Ammon's horn (tissue), 1 donor: ENCODE measurements at places on chromosomes 1 and 21.

DNA sequence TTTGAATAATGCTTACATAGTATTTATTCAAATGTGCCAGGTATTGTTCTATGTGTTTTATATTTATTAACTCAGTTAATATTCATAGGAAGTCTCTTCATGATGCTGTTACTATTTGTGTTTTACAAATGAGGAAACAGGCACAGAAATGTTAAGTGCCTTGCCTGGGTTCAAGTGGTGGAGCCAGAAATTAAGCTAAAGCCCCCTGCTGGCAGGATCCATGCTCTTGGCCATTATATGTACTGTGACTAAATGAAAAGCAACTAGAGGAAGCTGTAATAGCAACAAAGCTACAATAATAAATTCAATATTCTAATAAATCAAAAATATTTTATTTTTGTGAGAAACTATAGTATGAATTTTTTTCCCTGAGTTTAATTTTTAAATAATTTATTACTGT is 30.0 kb downstream of the IARS2 start:
- no peak for DNase-seq

DNA sequence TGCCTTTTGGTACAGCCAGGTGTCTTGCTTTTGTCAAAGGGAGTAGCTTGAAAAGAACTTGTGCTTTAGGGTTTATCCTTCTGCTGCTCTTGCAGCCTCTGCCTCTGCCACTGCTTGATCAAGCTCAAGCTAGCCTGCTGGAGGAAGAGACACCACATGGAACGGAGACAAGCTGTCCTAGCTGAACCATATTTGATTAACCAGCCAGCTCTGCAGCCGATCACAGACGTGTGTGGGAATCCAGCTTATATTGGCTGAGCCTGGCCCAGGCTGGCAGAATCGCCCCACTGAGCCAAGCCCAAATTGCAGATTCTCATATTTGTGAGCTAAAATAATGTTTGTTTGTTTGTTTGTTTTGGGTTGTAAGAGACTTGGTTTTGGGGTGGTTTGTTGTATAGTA is 18.7 kb upstream of the FAM78B start:
- DNase-seq = no peak

DNA sequence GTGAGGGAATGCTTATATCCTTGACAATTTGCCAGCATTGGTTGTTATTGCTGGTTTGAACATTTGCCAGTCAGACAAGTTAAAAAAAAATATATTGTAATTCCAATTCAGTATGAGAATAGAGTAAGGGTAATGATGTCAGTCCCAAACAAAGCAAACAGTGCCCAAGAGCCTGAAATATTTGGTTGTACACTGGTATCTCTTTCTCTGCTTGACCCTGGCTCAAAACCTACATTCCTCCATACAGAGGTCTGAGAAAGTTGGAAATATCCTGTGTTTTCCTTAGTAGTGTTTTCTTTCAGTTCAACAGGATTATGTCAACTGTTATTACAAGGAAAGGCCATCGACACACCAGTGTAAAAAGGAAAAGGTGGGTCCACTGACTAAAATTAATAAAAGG is 145.6 kb downstream of the MRPL39 start:
- DNase-seq = no peak

GRCh38 chr1:11373029-11373894 is 100.3 kb downstream of the UBIAD1 start:
- DNase-seq = no peak

GRCh38 chr1:151137789-151138188 is 8.6 kb downstream of the SEMA6C start:
- DNase-seq = no peak
